ENCODE measurements at places on chromosomes 6 and 20. TPM values are rescaled to one million over a fixed set of nuclear protein-coding genes. Genes with fewer than 3 reads are reported as not detected.

DNA sequence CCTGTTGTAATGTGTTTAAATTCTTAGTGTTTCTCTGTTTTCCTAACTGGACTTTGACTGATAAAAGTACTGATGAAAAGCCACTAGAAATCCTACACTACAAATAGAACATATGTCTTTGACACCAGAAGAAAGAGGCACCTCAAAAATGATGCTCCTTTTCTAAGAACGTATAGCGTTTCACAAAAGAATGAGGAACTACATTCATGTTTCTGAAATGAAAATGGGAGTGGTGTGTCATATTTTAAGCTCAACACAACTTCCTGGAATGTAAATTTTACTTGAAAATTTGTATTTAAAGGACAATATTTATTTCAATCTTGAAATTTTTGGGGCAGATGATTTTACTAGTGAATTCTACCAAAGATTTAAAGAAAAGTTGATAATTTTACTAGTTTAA is 35.3 kb downstream of the KIAA0408 start:
- no peaks in the 10 kb centered on the region for H3K36me3 ChIP-seq
- H3K4me1 ChIP-seq: no peaks in the 10 kb centered on the region
- no peaks in the 10 kb centered on the region for H3K27me3 ChIP-seq
- no peak overlapping the region for H3K27ac ChIP-seq

Gene GPANK1
- total RNA-seq: 25.6 TPM

DNA sequence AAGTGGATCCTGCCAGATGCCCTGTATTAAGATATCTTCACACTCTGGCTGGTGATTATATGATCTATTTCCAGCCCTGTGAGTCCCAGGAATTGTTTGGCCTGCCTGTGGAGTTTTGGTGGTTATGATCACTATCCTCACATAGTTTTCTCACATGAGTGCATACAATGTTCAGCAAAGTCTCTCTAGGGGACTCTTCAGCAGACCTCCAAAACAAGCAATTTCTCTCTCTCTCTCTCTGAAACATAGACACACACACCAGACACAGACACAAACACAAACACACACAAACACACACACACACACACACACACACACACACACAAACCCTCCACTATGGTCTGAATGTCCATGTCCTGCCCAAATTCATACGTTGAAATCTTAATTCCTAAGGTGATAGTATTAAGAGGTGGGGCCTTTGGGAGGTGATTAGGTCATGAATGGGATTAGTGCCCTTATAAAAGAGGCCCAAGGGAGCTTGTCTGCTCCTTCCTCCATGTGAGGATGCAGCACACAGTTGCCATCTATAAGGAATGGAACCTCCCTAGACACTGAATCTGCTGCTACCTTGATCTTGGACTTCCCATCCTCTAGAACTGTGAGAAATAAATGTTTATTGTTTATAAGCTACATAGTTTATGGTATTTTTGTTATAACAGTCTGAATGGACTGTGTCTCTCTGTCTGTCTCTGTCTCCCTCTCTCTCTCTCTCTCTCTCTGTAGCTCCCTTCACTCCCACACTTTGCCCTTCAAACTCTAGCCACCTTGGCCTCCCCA is 22.0 kb upstream of the SYNJ2 start:
- H3K27me3 ChIP-seq: no peaks in the 10 kb centered on the region
- no peaks in the 10 kb centered on the region for H3K4me1 ChIP-seq
- no peak for DNase-seq
- no peak overlapping the region for H3K27ac ChIP-seq
- H3K4me3 ChIP-seq: no peak overlapping the region

- H3K27me3 ChIP-seq: no peaks in the 10 kb centered on the region
- H3K36me3 ChIP-seq: no peaks in the 10 kb centered on the region
- no peak overlapping the region for H3K4me3 ChIP-seq
- DNase-seq: no peak
- H3K4me1 ChIP-seq: no peaks in the 10 kb centered on the region
Observed at GRCh38 chr20:10708351-10709185, 34.8 kb upstream of the JAG1 start.

DNA sequence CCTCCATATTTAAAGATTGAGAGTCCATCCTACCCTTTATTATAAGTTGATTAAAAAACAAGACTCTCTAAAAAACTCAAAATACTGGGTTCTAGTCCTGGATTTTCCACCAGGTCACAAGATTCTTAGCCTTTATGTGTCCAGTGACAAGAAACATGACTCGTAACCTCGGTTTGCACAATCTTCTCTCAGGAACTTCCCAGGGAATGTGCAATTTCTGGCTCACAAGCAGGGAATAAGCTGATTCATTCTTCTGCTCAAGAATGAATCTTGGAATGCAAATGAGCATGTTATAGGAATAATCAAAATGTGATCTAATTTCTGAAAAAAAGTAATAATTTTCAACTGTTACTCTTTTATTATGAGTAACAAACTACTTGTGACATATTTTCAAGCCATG is 45.1 kb downstream of the OGFRL1 start:
- no peaks in the 10 kb centered on the region for H3K36me3 ChIP-seq
- H3K4me3 ChIP-seq: no peak overlapping the region
- no peaks in the 10 kb centered on the region for H3K4me1 ChIP-seq
- no peaks in the 10 kb centered on the region for H3K27me3 ChIP-seq
- DNase-seq: no peak

Gene CEP57L1
- total RNA-seq: 27.2 TPM

DNA sequence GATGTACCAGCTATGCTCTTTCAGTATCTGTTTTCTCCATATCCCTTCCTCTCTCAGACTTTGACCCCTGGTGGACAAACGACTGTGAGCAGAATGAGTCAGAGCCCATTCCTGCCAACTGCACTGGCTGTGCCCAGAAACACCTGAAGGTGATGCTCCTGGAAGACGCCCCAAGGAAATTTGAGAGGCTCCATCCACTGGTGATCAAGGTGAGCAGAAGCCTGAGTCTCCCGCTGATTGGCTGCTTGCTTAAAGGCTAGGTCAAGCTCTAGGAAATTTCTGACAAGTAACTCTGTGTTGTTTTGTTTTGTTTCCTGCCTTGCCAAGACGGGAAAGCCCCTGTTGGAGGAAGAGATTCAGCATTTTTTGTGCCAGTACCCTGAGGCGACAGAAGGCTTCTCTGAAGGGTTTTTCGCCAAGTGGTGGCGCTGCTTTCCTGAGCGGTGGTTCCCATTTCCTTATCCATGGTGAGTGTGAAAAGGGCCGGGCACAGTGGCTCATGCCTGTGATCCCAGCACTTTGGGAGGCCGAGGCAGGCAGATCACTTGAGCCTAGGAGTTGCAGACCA is 28.6 kb downstream of the C6orf89 start:
- H3K36me3 ChIP-seq: no peaks in the 10 kb centered on the region
- H3K27ac ChIP-seq: no peak overlapping the region
- peaks cover 7% of the 10 kb centered on the region for H3K4me1 ChIP-seq
- no peak overlapping the region for H3K4me3 ChIP-seq
- DNase-seq: no peak

DNA sequence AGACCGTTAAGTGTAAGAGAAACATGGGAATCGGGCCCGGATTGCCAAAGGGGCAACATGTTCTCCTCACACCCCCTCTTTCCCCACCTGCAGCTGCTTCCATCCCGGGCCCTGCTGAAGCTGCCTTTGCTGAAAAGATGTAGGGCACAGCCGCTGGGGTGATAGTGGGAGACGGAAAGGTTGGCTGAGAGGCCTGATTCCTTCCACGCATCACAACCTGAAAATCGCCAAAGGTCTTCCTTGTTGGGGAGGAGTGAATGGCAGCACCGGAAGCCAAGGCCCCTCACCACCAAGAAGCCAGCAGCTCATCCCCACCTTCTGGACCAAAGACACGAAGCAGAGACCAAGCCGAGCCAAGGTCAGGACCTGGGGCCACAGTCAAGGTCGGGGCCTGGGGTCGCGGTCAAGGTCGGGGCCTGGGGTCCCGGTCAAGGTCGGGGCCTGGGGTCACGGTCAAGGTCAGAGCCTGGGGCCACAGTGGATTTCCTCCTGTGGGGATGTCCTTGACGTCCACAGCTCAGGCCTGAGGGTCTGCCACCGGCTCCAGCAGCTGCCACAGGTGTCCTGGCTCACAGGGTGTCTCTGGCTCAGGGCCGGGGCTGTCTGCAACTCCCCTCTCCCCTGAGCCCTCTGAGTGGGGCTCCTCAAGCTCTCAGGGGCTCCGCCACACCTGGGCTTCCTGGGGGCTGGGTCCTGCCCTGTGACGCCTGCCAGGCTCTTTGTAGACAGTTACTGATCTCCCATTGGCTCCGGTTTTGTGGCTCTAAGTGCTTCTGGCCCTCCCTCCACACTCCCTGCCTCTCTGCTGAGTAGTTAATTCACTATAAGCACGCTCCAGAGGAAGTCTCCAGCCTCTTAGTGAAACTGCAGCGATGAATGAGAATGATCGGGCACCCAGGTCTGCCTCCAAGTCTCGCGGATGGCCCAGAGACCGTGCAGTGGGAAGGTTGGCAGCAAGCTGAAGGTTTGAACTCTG is 5.5 kb upstream of the CHRNA4 start:
- no peak overlapping the region for H3K4me3 ChIP-seq
- no peaks in the 10 kb centered on the region for H3K36me3 ChIP-seq
- DNase-seq: no peak
- H3K27ac ChIP-seq: no peak overlapping the region
- no peaks in the 10 kb centered on the region for H3K4me1 ChIP-seq
- H3K27me3 ChIP-seq: no peaks in the 10 kb centered on the region

Gene TMC2
- not detected for total RNA-seq

GRCh38 chr6:84808491-84809061 is 44.2 kb upstream of the TBX18 start:
- no peak overlapping the region for H3K4me3 ChIP-seq
- no peak overlapping the region for H3K27ac ChIP-seq
- H3K27me3 ChIP-seq: no peaks in the 10 kb centered on the region
- H3K36me3 ChIP-seq: no peaks in the 10 kb centered on the region
- H3K4me1 ChIP-seq: no peaks in the 10 kb centered on the region
- no peak for DNase-seq

DNA sequence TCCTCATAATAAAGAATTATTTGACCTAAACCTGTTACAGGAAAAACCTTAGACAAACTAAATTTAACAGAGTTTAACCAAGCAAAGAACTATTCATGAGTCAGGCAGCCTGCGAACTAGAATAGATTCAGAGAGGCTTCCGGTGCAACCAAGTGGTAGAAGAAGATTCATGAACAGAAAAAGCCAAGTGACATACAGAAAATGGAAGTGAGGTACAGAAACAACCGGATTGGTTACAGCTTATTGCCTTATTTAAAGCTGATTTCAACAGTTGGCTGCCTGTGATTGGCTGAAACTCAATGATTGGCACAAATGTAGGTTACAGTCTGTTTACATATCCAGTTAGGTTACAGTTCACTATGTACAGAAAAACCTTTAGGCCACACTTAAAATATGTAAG is 10.1 kb downstream of the PPP1R3G start:
- no peaks in the 10 kb centered on the region for H3K4me1 ChIP-seq
- no peak overlapping the region for H3K27ac ChIP-seq
- no peak overlapping the region for H3K4me3 ChIP-seq
- no peaks in the 10 kb centered on the region for H3K36me3 ChIP-seq
- DNase-seq: no peak

Gene ULBP1
- total RNA-seq: not detected

Gene EFCAB8
- total RNA-seq: not detected

DNA sequence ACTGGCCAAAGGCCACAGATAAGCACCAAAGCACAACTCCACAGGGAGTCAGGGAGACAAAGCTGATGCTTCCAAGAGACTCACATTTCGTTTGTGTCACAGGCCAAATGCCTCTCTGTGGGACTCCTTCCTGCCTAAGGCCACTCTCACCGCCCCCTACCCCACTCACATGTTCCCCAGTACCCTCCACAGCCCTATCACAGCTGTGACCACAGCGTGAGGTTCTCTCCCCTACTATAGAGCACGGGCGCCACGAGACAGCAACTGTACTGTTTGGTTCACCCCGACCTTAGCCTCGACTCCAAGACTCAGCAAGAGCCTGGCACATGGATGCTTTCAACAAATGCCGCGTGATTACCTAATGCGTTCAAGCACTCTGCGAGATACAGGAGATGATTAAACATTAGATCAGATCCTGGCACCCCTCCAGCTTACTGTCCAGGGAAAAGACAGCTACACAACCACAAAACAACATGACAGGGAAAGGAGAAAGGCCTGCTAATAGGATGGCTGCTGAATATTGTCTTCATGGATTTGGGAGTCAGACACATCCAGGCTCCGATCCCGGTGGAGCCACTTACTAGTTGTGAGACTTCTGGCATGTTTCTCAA is 105.5 kb downstream of the AGPAT4 start:
- no peaks in the 10 kb centered on the region for H3K36me3 ChIP-seq
- H3K27me3 ChIP-seq: no peaks in the 10 kb centered on the region
- H3K27ac ChIP-seq: no peak overlapping the region

DNA sequence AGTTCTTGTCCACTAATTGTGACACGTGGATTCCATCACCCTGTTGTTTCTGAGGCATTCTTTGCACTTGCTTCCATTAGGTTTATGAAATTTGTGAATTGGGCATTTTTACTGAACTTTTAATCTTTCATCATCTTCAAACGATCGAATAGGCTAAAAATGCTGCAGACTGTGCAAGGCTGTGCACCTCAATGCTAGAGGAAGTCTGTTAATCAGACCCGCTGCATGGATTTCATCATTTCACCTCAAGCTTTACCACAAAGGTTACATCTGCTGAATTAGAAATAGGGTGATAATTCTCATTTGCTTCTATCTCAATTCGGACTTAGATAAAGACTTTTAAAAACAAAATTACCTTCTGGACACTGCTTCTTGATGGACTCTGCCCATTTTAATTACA is 27.8 kb upstream of the F13A1 start:
- DNase-seq: no peak
- no peaks in the 10 kb centered on the region for H3K4me1 ChIP-seq
- no peaks in the 10 kb centered on the region for H3K36me3 ChIP-seq
- no peak overlapping the region for H3K4me3 ChIP-seq

DNA sequence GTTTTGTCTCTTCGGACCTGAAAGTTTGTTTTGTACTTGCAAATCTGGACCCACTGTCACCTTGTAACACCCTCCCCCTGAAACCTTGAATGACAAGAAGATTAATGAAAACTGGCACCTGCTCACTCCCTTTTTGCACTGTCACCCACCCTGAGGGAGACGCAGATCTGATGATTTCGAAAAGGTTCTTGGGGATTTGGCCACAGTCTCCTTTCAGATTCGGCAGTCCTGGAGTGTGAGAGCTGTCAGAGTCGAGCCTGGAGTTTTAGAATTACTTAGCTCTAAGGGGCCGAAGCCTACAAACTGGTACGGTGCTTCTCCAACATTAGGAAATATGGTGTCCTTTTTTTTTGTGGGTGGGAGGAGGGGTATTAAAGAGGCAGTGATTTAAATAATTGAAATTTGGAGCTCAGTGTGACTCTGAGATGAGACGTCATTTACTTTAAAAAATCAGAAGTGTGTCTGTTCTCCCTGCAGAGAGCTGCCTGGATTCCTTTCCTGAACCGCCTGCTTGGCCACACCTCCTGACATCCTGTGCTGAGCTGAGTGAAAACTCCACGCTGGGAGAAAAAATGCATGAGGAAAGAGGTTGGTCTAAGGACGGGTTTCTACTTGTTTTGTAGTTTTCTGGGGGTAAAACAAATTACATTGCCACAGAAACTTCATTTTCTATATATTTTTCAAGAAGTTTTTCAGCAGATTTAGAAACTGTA is 447.0 kb upstream of the CDH4 start:
- H3K27ac ChIP-seq: no peak overlapping the region
- H3K4me3 ChIP-seq: no peak overlapping the region
- H3K4me1 ChIP-seq: no peaks in the 10 kb centered on the region
- DNase-seq: no peak
- no peaks in the 10 kb centered on the region for H3K36me3 ChIP-seq

Gene OXT
- total RNA-seq: not detected

- H3K27ac ChIP-seq: no peak overlapping the region
- H3K27me3 ChIP-seq: no peaks in the 10 kb centered on the region
- H3K4me1 ChIP-seq: no peaks in the 10 kb centered on the region
- no peaks in the 10 kb centered on the region for H3K36me3 ChIP-seq
- H3K4me3 ChIP-seq: no peak overlapping the region
- DNase-seq: no peak
Observed at GRCh38 chr6:111767752-111768430, 105.4 kb downstream of the FYN start.
